HuH-7.5 (cell line): ENCODE measurements at places on chromosomes 6 and 20.

DNA sequence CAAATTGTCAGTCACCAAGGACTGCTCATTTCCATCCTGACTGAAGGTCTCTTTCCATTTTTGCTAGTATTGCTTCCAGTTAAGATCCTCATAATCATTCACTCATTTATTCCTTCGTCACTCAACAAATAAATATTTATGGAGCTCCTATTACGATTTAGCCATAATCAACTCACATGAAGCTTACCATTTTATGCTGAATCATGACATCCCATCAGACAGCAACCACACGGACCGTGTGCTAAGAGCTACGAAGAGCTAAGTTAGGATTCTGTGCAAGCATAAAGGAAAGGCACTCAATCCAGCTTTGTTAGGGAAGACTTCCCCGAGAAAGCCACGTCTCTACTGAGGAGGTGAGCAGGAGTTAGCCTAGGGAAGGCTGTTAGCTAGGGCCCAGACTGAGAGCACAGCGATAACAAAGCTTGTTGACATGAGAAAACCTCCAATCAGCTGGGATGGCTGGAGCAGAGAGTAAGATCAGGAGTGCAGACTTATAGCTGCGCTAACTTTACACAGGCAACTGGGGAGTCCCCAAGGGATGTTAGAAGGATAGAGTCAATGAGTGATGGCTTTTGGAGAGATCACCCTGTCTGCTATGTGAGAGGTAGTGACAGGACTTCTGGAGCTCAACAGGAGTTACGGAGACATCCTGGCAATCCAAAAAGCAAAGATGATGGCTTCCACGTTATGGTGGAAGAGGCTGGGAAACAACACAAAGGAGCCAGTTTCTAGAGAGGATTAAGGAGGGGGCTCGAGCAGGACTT, 2.6 kb upstream of the GID8 start:
- no peak for DNase-seq

- DNase-seq = no peak
Observed at GRCh38 chr6:18388271-18388670, 1.1 kb downstream of the RNF144B start.

DNA sequence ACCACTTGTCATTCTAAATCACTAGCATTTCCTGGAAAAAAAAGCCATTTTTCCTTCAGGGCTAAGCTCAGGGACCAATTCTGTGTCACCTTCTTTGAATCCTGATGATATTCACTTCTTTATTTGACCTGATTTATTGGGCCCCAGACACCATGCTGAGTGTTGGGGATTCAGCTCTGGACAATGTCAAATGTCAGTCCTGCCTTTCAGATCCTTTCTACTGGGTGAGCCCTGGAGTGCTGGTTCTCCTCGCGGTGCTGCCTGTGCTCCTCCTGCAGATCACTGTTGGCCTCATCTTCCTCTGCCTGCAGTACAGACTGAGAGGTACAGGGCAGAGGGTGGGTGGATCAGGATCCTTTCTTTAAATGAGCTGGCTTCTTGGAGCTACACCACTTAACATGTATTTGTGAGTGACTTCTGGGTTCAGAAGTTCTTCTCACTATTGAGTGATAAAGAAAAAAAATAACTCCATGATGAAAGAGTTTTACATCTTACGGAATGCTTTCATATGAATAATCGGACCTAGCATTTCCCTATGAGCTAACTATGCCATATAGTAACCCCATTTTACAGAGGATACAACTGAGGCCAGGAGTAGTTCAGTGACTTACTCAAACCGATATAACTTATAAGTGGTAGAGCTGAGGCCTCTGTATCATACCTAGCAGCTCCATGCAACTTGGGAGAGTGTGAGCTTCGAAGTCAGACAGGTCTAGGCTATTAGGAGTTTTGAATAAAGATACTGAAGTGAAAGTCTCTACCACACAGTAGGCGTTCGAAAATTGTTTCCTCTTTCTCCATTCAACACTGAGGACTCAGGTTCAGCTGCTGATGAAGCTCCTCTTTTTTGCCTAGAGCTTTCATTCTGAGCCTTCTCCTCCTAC, 9.3 kb downstream of the MOG start:
- no peak for DNase-seq

- DNase-seq = no peak
Observed at GRCh38 chr20:39563349-39563748, 601.2 kb downstream of the DHX35 start.

DNA sequence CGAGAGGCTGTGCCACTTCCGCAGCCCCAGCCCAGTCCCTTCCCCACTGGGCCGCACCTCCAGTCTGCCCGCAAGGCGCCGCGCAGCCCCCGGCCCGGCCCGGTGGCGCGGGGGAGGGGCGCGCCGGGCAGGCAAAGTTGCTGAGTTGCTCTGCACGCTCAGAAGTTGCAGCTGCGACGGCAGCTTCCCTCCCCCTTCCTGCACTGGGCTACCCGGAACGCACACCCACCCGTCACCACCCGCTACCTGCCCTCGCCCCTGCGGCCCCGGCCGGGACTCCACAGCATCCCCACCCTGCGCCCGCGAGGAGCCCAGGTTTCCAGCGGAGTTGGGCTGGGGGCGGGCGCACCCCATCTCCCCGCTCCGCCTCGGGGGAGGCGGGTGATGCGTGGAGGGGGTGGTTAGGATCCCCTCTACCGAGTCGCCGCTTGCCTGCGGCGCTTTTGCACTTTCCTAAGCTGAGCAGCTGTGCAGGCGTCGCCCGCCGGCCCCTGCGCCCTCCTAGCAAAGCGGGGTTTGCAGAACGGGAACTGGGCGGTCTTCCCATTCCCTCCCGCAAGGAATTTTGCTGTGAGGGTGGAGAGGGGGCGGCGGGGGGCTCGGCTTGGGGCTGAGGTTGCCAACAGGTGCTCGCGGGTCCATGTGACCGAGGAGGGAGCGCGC, 55.9 kb upstream of the RREB1 start:
- peak; percentile 54 for DNase-seq

DNA sequence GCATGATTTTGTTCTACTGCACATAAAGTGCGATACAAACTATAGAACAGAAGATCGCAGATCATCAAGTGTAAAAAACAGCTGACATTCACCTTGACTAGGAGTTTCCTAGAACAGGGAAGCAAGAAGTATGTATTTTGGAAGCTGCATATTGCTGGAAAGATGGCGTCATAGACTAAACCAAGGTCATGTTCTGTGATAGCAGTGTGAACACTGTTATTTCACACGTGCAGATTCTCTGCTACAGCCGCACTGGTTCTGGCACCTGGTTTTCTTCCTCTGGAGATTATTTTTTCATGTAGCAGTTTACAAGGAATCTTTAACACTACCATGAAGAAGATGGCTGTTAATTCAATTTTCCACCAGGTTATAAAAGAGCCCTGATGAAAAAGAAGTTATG, 681.2 kb downstream of the PRKN start:
- DNase-seq = no peak

DNA sequence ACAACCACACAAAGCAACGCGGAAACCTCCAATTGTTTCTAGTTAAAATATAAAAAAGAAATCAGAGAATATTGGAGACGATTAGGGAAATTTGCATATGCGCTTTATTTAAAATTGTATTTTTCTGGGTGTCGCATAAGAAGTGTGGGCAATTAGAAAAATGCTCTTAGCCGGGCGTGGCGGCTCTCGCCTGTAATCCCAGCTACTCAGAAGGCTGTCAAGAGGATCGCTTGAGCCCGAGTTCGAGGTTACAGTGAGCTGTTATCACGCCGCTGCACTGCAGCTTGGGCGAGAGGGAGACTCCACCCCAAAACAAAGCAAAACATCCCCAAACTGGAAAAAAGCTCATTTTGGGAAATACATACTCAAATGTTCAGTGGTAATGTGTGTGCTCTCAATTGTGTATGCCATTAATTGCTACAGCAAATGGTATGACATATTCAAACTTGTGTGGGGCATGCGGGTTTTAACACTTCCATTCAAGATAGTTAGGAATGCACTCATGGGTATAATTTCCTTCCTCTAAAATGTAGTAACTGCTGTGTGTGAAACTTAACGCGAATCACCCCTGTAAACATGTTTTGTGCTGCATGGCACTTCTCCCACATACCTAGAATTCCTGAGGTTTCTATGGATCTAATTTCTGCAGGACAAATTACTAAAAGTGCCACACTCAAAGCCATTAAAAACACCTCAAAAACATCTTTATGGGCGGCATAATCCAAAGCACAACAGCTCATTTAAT, 54.7 kb upstream of the HFE start:
- DNase-seq = no peak

DNA sequence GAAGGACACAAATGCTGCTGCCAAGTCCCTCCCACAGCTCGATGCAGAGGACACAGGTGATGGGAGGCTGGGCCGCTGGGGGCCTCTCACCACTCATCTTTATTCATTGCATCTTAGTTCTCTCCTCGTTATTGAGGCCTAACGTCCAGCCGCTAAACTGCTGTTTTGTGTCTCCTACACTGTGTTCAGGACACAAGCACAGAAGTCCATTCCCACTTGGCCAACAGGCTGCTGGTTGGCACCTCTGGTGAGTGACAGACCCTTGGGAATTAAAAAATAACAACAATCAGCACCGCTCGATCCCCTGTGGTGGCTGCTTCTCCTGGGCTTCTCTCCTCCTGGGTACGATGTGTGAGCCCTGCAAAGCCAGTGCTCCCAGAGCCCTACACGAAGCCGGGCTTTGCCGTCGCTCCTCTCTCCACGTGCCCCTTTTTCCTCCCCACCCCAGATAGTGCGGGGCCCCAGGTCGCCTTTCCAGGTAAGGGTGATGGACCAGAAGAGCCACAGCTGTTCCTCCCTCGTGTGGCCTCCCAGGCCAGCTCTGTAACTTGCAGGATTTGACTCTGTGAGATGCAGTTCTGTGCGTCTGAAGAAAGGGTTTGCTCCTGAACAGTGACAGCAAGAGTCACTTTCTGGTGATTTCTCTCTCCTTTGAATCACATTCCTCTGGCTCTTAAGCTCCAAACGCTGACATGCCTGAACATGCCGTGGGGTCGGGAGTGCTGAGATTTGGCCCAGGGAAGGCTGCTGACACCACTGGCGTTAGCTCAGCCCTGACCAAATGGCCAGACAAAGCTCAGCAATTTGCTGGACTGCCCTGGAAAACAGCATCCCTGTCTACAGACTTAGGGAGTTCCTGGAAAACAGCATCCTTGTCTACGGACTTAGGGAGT, 59.3 kb downstream of the DLL1 start:
- no peak for DNase-seq

DNA sequence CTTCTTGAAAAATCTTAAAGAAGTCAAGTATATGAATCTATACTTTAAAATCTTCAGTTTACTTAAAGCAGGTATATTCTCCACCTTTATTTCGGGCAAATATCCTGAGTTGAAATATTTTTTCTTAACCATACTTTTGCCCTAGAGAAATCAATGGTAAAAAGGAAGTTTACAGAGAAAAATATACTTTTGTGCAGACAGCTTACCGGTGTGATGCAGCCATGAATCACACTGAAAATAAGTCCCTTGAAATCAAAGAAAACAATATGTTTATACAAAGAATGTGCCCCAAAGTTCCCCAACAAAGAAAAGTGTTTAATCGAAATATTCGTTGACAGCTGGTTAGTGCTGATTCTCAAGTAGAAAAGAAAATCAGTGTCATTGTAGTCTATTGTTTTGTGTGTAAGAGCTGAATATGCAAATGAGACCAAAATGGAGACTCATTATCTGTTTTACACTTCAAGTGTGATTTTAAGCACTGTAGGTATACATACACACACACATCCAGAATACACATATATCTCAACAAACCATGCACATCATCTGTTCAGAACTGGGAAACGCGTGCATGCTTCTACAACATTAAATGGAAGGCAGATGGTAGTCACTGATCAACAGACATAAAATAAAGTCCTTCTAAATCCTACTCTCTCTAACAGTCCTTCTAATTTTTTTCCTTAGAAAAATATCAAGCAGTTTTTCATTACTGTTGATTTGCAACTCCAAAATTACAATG, 73.3 kb downstream of the BTBD9 start:
- no peak for DNase-seq

GRCh38 chr20:20820104-20820503, 107.7 kb upstream of the RALGAPA2 start:
- DNase-seq = peak; percentile 75

GRCh38 chr6:41894366-41895299, 542 bp downstream of the USP49 start:
- no peak for DNase-seq

GRCh38 chr20:53162251-53162835, 190.2 kb downstream of the TSHZ2 start:
- peak; percentile 50 for DNase-seq

- DNase-seq = no peak
Observed at GRCh38 chr6:166253778-166254204, 54.4 kb downstream of the PRR18 start.

- no peak for DNase-seq
Observed at GRCh38 chr6:8014947-8015346, 49.2 kb downstream of the BLOC1S5 start.

DNA sequence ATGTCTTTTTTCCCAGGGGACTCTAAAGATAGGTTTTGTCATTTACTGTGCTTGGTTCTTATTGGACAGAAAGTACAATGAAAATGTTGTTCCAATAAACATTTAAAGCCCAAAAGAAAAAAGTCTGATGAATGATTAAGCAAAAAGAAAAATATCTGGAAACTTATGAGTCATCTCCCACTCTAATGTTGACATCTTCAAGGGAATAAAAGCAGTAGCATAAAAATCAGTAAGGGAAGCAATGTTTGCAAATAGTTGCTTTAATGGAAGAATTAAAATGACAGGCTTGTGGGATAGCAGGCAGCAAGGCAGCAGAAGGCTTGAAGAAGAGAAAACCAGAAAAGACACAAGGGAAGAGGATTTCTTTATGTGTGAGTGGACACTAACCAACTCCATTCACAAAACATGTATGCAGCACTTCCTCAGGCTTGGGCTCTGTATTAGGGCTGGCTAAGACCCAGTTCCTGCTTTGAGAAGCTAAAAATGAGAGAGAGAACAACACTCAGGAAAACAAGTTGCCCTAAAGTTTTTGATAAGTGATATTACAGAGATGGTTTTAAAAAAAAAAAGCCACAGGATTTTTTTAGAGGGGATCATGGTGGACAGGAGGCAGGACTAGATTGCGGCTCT, 263.2 kb upstream of the NT5E start:
- DNase-seq = no peak

DNA sequence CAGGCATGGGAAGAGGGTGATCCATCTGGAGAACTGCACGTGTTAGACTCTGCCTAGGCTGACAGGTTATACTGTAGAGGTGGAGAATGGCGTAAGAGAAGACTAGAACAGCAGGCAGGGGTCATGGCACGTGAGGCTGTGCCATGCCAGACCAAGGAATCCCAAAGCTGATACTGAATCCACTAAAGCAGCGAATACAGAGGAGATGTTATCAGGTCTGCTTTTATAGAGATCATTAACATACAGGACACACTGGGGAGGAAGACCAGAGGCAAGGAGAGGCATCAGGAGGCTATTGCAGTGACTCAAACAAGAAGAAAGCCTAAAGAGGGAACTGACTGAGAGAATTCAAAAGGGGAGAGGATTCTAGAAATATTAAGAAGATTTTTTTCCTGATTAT, 12.9 kb downstream of the PHACTR1 start:
- DNase-seq = no peak
